ENCODE measurements at places on chromosomes 11 and 22.
A peak's percentile ranks its signal among the peaks of the same experiment; 100 is the strongest.

DNA sequence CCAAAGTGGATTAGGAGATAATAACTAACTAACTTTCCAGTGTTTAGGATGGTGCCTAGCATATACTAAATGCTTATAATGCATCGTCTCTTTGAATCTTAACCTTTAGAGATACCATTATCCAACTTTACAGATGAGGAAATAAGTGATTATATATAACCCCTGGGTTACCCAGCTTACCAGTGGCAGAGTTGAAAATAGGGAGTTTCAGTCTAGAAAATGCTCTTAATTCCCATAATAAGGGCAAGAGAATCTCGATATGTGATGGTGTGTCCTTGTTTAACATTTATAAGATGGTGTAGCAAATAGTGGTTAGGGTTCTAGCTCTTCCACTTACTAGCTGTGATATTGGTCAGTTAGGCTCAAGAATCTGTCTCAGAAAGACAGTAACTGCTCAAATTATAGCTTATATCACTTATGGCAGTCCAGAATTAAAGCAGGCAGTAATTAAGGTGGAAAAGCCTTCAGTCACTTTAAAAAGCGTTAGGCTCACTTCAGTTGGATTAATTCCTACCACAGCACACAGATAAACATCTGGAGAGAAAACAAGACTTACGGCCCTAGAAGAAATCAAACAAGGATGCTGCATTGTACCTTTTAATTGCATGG is 6.3 kb downstream of the XBP1 start:
- no peak for DNase-seq

- no peak for DNase-seq
These were observed 16.4 kb downstream of the DAGLA start for GRCh38 chr11:61696602-61697001.

DNA sequence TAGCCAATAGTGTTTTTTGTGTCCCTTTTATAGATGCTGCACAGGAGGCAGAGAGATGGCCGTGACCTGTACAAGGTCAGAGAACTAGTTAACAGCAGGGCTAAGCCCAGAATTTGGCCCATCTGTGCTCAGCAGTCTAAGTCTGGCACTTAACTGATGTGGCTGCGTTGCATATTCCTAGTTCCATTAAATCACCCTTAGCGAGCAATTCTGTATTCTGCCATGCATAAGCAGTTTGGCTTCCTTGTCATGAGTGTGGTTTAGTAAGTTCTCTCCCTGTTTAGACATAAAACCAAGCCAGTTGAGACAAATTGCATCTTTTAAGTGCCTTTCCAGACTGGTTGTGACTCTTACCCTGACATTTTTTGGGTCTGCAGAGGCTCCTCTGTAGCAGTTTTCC is 230.6 kb upstream of the TENM4 start:
- no peak for DNase-seq

DNA sequence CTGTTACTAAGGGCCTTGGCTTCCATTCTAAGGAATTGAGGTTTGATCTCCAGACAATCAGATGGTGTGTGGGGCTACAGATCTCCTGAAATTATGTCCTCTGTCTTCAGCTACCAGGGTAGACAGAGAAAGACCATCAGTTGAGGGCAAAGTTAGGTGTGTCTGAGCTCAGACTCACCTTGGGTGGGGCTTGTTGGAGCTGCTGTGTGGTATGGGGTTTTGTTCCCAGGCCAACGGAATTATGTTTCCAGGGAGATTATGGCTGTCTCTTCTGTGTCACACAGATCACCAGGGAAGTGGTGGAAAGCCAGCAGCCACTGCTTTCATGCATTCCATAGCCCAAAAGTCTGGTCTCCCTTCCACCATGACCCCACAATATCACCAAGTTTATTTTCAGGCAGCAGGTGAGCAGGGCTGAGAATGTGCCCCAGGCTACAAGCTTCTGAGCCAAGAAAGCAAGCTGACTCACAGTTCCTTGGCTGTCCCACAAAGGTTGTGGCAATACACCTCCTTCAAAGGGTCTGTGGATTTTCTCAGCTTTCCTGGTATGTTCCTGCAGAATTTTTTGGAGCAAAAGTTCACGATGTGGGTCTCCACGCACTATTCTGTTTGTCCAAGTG is 714.9 kb downstream of the LUZP2 start:
- no peak for DNase-seq

DNA sequence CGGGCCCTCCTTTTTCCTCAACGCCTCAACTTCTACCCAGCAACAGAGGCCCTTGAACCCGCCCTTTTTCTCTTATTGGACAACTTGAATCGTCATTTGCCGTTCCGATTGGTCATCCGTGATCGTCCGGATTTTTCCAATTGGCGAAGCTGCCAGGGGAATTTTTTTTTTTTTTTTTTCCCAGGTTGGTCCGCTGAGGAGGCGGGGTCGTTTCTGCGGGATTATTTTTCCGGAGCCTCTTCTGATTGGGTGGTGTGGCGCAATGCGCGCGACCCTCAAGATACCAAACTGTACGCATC is 465 bp upstream of the TTC9C start:
- DNase-seq: peak; percentile 55

DNA sequence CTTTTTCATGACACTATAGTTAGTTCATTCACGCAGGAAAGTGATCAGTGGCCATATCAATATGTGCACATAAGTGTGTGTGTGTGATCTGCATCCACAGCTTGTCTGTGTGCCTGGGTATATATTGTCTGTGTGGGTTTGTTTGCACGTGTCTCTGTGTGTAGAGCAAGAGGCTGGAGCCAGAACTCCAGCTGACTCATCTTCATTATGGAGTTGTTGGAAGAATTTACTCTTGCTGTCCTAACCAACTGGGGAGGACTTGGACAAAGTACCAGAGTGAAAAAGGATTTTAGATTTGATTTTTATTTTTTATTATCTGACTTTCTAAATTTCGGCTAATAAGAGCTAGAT is 63.9 kb downstream of the TP53I11 start:
- no peak for DNase-seq

GRCh38 chr11:19646308-19646707 is 66.3 kb upstream of the NAV2 start:
- DNase-seq: no peak

GRCh38 chr11:44861849-44862557 is 88.7 kb downstream of the TP53I11 start:
- DNase-seq: peak; percentile 78

GRCh38 chr11:45385844-45386243 is 99.7 kb upstream of the SYT13 start:
- no peak for DNase-seq

GRCh38 chr11:86570020-86570419 is 102.4 kb downstream of the ME3 start:
- DNase-seq: no peak

DNA sequence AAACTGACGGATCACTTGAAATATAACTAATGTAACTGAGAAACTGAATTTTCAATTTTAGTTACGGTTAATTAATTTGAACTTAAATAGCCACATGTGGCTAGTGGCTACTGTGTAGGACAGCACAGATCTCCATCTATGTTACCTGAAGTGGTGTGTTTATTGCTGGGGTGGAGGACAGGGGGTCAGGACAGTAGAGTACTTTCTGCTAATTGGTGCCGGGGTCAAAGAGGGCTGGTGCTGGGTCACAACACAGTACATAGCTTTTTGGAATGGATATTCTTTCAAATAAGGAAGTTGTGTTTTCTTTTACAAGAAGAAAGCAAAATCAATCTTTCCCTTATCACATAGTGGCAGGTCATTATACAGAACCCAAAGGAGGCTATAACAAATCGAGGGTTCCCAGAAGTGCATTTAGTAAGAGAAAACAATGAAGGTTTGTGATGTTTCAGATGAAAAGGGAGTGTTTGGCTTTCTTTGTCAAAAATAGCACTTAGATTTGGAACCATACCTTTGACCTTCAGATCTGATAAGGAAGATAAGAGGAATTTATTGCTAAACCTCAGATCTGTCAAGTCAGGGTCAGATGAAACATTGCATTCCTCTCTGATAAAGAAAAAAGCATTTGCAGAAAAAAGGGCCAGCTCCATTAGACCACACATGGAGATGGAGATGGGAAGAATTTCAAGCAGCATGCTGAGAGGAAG is 384.5 kb downstream of the AASDHPPT start:
- DNase-seq: no peak

Measured in stimulated activated CD8-positive, alpha-beta memory T cell treated with anti-CD3 and anti-CD28 coated beads, Interleukin-4, amount 100 ng/mL, for 4 hours (primary cell).